ENCODE measurements at places on chromosomes 1 and 21.

DNA sequence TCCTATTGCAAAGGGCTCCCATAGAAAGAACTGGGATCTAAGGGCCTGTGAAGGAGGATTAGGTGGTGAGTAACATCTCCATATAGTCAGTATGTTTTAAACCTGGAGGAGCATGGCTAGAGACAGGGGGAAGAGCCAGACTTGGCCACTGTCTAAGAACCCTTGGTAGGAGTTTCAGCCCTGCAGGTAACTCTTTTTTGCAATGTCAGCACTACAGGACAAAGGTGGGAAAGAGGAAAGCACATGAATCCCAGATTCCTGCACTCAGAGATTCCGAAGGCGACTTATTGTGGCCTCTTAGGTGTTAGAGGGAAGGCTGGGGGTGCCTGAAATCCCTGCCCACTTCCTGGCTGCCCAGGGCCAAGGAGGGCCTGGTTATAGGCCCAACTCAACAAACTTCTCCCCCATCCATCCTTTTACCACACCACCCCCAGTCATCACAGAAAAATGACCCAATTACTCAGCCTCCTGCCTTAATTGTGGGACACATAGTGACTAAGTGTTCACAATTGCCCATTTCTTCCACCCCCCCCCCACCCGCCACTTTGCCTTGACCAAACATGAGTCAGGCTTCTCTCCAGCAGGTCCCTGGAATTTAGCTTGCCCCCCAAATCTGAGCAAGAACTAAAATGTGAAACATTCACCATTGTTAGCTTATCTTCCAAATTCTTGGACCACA is 1.9 kb upstream of the NTNG1 start:
- no peak overlapping the region for H3K27ac ChIP-seq
- H3K4me1 ChIP-seq = peaks cover 18% of the 10 kb centered on the region
- no peak overlapping the region for H3K4me3 ChIP-seq
- DNase-seq = no peak

DNA sequence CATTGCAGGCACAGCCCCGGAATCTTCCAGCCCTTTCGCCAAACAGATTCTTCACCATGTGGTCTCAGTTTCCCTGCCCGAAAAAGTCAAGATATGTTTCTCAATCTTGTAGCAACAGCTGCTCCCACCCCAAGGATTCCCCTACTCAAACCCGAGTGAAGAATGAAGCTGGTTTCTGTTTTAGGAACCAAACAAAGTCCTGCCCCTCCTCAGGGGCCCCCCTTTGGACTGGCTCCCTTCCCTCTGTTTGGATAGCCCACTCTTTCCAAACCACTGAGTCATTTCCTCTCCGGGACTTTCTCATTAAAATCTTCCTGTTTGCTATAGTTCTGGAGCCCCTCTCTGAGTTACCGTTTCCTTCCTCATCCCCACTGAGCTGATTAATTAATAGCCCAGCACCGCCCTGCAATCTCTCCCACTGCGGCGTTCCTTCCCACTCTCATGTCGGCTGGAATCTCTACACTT is 100.9 kb downstream of the TSEN15 start:
- H3K4me1 ChIP-seq = peaks cover 7% of the 10 kb centered on the region
- no peak overlapping the region for H3K27ac ChIP-seq
- no peak overlapping the region for H3K4me3 ChIP-seq
- DNase-seq = no peak
- H3K36me3 ChIP-seq = no peaks in the 10 kb centered on the region

DNA sequence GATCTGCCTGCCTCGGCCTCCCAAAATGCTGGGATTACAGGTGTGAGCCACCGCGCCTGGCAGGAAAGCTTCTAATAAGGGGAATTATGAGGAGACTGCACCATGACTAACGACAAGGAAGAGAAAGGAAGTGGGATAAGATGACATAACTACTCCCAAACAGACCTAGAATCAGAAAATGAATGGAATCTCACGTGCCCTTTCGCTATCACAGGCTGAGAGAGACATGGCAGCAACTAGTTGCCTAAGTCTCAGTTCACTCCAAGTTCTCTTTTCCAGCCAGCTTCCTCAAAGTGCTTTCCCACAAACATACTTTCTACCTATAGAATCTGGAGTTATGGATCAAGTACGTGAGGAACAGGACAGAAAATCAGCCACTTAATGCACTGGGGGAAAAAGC is 2.0 kb downstream of the PI4KB start:
- no peaks in the 10 kb centered on the region for H3K27me3 ChIP-seq
- H3K4me3 ChIP-seq = no peak overlapping the region
- H3K4me1 ChIP-seq = peaks cover 26% of the 10 kb centered on the region
- H3K27ac ChIP-seq = peak overlapping the region; percentile 3
- no peak for DNase-seq

DNA sequence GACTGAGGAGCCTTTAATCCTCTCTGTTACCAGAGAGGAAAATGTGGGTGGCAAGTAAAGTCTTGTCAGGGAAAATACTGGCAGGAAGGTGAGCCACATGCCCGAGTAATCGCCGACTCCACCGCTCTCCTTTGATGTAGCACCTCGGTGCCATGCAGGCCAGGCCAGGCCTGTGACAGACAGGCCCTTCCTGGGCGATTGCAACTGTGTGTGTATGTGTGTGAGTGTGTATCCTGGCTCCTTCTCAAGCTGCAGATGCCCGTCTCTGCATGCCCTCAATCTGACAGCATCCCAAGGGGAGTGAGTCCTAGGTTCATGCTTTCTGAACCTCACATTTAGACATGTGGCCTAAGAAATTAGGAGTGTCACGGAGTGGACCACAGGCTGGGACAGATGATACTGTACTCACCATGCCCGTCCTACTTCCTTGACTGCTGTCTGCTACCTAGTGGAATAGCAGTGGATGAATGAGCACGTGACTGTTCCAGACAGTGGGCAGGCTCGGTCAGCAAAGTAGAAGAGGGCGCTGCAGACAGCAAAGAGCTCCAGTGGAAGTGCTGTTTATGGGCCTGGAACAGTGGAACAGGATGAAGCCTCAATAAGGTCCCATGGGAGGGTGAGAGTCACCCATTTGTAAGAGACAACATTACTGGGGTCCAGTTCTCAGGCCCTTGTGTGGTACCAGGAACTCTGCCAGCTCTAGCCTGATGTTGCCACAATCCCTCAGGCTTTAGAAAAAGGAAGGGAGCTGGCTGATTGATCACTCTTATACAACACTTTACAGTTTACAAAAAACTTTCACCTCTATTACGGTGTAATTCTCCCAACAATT is 25.3 kb downstream of the SERTAD4 start:
- no peak overlapping the region for H3K27ac ChIP-seq
- peaks cover 14% of the 10 kb centered on the region for H3K27me3 ChIP-seq
- peaks cover 2% of the 10 kb centered on the region for H3K4me1 ChIP-seq
- H3K4me3 ChIP-seq = no peak overlapping the region

GRCh38 chr1:161866241-161866640 is 100.1 kb downstream of the ATF6 start:
- peaks cover 12% of the 10 kb centered on the region for H3K36me3 ChIP-seq
- no peak for DNase-seq

GRCh38 chr21:42019101-42019605 is 9.0 kb upstream of the ZBTB21 start:
- H3K27me3 ChIP-seq = no peaks in the 10 kb centered on the region
- H3K4me1 ChIP-seq = no peaks in the 10 kb centered on the region
- no peak overlapping the region for H3K4me3 ChIP-seq
- no peak for DNase-seq
- no peaks in the 10 kb centered on the region for H3K36me3 ChIP-seq

- H3K4me3 ChIP-seq = no peak overlapping the region
- H3K27ac ChIP-seq = no peak overlapping the region
- no peaks in the 10 kb centered on the region for H3K27me3 ChIP-seq
- DNase-seq = no peak
- peaks cover 7% of the 10 kb centered on the region for H3K4me1 ChIP-seq
Measured at GRCh38 chr1:230176326-230176725, 109.3 kb downstream of the GALNT2 start.

DNA sequence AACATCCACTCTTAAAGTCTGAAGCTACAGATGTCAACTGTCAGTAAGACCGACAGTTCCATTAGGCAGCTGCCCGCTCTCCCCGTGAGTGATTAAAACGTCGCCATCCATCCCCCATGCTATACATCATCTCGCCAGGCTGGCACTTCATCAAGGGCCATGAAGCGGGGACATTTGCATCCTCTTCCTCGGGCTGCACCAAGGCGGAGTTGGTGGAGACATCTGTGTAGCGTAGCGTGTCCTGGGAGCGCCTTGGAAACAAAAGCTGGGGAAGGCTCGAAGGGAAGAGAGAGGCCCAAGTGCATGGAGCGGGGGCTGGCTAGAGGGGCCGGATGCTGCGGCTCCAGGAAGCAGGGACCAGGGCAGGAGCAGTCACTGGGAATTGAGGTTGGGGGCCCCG is 250.1 kb downstream of the KAZN start:
- H3K27ac ChIP-seq = no peak overlapping the region
- no peak overlapping the region for H3K4me3 ChIP-seq
- no peaks in the 10 kb centered on the region for H3K27me3 ChIP-seq
- no peaks in the 10 kb centered on the region for H3K4me1 ChIP-seq

GRCh38 chr1:27966402-27967105 is 6.8 kb downstream of the XKR8 start:
- H3K27ac ChIP-seq = no peak overlapping the region
- H3K36me3 ChIP-seq = peaks cover 46% of the 10 kb centered on the region
- no peaks in the 10 kb centered on the region for H3K27me3 ChIP-seq
- H3K4me1 ChIP-seq = no peaks in the 10 kb centered on the region
- no peak for DNase-seq

GRCh38 chr1:178724376-178724727 is 692 bp upstream of the RALGPS2 start:
- peaks cover 22% of the 10 kb centered on the region for H3K4me1 ChIP-seq
- peak overlapping the region; percentile 73 for H3K4me3 ChIP-seq
- H3K27ac ChIP-seq = peak overlapping the region; percentile 91

- H3K27ac ChIP-seq = no peak overlapping the region
- no peaks in the 10 kb centered on the region for H3K36me3 ChIP-seq
- H3K4me1 ChIP-seq = no peaks in the 10 kb centered on the region
- no peak overlapping the region for H3K4me3 ChIP-seq
Measured at GRCh38 chr21:23402929-23403520, 2204.3 kb downstream of the MRPL39 start.
